ENCODE measurements at places on chromosomes 5 and 9.

DNA sequence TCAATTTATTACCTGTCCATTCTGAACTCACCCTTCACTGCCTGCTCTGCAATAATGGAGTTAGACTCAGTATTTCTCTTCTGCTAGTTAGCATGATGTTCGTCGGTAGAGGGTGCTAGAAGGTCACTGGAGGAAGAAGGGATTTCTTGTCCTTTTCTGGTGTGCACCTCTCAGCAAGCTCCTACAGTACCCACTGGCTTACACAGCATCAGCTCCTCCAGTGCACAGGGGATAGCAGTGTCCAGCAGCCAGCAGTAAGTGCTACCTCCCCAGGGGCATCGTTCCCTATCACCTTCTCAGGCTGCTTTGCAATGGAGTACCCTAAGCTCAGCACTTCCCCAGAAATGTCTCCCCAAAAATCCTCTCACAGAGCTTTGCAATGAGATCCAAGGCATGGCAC lies 45.9 kb upstream of the APC start:
- no peak for DNase-seq

GRCh38 chr9:132002643-132003318 lies 76.9 kb downstream of the MED27 start:
- DNase-seq: no peak

- no peak for DNase-seq
Observed at GRCh38 chr5:144086295-144086694, 84.2 kb downstream of the YIPF5 start.

DNA sequence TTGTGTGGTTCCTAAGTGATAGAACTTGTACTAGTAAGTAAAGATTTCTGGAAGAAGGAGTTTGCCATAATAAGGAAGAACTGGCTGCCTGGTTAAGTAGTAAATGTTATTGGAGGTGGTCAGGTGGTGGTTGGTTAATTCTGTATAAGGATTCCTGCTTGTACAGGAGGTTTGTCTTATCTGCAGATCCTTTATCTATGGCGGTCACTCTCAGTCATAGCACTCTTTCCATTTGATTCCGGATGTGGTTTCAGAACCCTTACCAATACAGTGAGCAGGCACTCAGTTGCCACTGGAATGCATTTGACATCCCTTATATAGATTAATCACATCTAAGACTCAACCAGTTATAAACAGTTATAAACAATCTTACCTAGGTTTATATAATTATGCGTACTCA lies 50.3 kb downstream of the RAD50 start:
- no peak for DNase-seq

- no peak for DNase-seq
Observed at GRCh38 chr5:131466171-131466766, 168.8 kb downstream of the RAPGEF6 start.

DNA sequence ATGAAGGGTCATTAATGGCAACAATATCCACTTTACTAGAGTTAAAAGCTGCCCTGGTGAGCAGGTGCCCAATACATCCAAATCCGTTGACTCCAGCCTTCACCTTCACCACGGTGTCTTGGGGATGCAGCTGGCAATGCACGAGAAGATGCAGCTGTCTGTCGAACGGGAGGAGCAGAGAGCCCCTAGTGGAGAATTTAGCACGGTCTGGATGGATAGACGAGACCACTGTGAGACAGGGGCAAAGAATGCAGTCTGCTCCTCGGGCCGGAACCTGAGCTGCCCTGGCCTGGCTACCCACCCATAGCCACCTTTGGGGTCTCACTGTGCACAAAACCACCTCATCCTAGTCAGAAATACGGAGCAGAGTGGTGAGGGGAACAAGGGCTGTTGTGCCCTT lies 35.1 kb downstream of the ADRA1B start:
- DNase-seq: no peak

- no peak for DNase-seq
Observed at GRCh38 chr9:14212697-14213420, 101.1 kb downstream of the NFIB start.

DNA sequence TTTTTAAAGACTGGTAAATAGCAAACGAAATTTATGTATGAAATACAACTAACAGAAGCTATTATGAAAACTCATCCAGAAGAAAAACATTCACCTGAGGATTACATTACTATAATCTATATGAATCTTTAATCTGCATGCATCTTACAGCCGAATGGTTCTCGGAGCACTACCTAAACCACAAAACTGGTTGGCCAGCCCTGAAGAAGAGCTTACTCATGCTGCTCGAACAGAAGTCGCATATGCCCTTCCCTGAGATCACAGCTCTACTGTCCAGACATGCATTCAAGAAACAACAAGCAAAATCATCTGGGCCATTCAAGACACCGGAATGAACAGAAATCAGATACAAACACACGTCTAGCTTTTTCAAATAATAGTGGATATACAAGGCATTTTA lies 931.0 kb upstream of the DMAC1 start:
- DNase-seq: no peak

DNA sequence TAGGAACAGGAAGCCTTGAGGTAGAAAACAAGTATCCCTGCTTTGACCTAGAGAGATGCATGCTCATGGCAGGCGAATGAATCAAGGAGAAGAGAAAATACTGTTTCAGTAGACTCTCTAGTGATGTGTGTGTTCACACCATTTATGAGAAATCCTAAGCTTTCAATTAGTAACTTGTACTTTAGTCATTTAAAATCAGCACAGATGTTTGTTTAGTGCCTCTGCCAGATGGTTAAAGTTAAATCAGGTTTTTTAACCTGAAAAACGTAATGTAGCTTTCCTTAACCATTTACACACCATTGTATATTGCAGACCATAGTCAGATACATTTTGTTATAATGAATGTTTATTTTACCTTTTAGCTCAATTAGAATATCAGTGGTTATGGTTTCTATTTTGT lies 5.0 kb downstream of the TJP2 start:
- no peak for DNase-seq

GRCh38 chr5:123401320-123401719 lies 21.9 kb downstream of the CEP120 start:
- no peak for DNase-seq

DNA sequence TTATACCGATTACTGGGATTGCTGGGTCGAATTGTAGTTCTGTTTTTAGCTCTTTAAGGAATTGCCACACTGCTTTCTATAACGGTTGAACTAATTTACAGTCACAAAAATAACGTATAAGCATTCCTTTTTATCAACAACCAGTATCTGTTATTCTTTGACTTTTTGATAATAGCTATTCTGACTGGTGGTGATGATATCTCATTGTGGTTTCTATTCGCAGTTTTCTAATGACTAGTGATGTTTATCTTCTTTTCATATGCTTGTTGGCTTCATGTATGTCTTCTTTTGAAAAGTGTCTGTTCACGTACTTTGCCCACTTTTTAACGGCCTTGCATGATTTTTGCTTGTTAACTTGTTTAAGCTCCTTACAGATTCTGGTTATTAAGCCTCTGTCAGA lies 74.4 kb downstream of the FAM174A start:
- no peak for DNase-seq

DNA sequence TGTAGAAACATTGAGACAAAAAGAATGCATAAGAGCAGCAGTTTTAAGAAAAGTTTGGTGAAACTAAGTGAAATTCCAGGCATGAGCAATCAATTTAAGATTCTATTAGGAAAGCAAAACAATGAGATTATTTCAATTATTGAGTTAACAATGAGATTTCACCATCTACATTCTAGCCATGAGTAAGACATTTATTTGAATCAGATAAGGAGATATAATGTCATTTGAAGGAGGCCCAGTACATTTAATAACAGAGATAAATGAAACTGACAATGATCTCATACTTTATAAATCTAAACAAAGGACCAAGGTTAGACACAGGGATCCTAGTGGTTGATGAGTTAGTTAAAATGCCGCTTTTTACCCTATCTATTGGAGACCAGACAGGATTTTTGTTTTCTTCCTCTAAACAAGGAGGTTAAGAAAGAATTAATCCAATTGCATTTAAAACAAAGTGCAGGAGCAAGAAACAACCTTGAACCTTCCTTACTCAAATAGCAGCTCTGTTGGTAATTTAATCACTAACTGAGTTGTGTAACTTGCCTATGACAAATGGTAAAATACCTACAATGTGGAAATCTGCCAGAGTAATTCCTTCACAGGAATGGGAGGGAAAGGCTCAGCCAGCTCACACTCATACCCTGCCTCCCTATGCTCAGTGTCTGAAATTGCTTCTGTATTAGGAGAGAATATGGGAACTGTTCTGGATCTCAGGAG lies 103.5 kb upstream of the NR3C1 start:
- no peak for DNase-seq

GRCh38 chr9:114551750-114552685 lies 35.6 kb upstream of the ATP6V1G1 start:
- no peak for DNase-seq

- DNase-seq: no peak
Observed at GRCh38 chr5:143770450-143770849, 41.5 kb upstream of the HMHB1 start.

GRCh38 chr9:9598723-9599122 lies 1014.1 kb downstream of the PTPRD start:
- DNase-seq: no peak

GRCh38 chr5:122507581-122507980 lies 195.5 kb downstream of the SNCAIP start:
- DNase-seq: no peak

DNA sequence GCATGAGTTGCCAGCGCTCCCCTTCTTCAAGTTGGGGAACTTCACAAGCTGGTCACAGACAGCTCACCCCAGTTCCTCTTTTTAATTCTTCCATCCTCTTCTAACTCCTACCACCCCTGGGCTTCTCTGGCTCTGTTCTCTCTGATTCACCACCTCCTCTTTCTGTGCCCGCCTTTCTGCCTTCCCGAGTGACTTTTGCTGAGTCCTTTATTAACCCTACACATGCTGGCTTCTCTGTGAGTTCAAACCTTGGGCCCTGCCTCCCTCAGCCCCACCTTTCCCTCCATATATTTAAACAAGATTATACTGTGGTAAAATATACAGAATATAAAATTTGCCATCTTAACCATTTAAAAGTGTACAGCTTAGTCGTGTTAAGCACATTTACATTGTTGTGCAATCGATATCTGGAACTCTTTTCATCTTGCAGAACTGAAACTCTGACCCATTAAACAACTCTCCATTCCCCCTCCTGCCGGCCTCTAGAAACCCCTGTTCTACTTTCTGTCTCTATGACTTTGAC lies 32.0 kb downstream of the SLC46A2 start:
- DNase-seq: no peak

DNA sequence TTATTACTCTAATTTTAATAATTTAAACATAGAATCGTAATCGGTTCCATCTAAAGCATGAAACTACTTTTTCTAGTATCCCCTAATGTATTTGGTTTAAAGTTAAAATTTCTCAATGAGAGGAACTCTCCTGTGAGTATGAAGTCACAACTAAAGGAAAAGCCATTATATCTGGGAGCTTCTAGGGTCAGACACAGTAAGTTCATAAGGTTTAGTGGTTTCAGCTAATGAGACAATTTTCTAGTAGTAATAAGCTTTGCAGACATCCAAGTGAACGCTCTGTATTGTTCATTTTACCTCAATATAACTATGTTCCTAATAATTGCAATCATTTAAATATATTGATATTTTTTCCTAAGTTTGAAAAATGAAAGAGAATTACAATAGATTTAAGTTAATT lies 364.4 kb upstream of the CDH9 start:
- DNase-seq: no peak

GRCh38 chr5:141330299-141331080 lies at the start of gene PCDHGA1:
Gene PCDHGA1, plus strand, starts transcription at chr5:141330514.
- no peak for DNase-seq

DNA sequence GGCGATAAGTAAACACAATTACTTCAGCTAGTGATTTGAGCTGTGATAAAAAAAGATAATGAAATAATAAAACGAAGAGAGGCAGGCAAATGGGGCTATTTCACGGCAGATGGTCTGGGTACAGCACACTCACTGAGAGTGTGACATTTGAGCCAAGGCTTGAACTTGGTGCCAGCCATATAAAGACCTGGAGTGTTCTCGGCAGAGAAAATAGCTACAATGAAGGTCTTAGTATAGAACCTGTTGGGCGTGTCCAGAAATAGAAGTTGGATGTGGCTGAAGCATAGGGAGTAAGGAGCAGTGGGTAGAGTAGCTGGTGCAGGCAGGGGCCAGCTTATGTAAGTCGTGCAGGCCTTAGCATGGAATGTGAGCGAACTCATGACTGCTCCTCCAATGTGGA lies 660.3 kb upstream of the WWC1 start:
- no peak for DNase-seq

DNA sequence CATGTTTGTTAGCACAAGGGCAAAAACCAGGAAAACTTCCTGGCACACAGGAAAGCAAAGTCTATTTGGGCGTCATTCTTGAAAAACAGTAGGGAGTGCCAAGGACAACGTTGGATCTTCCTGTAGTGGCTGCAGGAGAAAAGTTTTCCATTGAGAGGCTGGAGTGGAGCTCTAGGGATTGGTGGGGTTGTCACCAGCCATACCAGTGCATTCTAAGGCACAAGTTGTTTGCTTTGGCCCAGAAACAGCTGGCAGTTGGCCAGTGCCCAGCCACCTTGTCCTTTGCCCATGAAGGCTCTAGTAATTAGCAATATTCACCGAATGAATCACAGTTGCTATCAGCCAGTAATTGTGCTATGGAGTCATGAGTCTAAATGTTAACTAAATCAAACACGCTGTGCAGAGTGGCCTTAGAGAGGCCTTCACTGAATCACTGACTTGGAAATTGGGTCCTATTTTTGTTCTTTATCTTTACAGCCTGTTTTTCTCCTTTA lies 26.4 kb downstream of the TNFSF15 start:
- DNase-seq: no peak

GRCh38 chr5:95864456-95864855 lies 41.9 kb upstream of the GLRX start:
- no peak for DNase-seq

DNA sequence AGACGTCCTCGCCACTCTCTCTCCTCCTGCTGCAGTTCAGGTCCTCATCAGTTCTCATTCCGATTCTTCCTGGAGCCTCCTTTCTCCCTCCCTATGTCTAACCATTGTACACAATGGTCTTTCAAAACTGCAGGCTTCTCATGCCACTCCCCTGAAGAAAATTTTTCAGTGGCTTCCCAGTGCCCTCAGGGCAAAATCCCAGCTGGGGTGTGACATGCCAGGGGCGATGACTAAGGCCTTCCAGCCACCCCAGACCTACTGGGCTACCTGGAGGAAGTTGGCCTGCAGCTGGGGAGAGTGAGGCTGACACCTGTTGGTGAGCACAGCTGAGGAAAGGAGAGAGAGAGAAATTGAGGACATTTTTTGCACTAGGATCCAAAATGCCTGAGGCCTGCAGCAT lies 65.2 kb downstream of the SREK1 start:
- no peak for DNase-seq

- no peak for DNase-seq
Observed at GRCh38 chr5:154806176-154806575, 44.2 kb downstream of the FAXDC2 start.

DNA sequence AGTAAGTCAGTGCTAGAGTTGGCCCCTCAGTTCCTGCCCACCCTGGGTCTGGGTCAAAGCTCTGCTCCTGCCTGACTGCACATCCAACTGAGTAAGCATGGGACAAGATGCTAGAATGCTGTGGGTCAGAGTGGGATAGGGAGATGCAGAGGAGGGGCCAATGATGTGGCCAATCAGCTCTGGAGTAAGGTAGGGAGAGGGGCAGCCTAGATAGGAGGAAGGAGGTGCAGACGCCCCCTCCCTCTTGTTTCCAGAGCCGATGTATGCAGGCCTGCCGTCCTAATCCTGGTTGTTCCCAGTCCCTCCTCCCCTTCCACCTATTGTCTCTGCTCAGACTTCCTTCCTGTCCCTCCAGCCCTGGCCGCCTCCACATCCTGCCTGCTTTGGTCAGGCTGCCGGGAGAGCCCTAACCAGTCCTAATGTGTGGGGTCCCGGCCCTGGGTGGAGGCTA lies 1.3 kb downstream of the ARAP3 start:
- DNase-seq: no peak

GRCh38 chr9:124353811-124354274 lies 61.4 kb downstream of the PSMB7 start:
- no peak for DNase-seq
